ENCODE measurements at places on chromosomes 1 and 21.
A peak's percentile ranks its signal among the peaks of the same experiment; 100 is the strongest.

DNA sequence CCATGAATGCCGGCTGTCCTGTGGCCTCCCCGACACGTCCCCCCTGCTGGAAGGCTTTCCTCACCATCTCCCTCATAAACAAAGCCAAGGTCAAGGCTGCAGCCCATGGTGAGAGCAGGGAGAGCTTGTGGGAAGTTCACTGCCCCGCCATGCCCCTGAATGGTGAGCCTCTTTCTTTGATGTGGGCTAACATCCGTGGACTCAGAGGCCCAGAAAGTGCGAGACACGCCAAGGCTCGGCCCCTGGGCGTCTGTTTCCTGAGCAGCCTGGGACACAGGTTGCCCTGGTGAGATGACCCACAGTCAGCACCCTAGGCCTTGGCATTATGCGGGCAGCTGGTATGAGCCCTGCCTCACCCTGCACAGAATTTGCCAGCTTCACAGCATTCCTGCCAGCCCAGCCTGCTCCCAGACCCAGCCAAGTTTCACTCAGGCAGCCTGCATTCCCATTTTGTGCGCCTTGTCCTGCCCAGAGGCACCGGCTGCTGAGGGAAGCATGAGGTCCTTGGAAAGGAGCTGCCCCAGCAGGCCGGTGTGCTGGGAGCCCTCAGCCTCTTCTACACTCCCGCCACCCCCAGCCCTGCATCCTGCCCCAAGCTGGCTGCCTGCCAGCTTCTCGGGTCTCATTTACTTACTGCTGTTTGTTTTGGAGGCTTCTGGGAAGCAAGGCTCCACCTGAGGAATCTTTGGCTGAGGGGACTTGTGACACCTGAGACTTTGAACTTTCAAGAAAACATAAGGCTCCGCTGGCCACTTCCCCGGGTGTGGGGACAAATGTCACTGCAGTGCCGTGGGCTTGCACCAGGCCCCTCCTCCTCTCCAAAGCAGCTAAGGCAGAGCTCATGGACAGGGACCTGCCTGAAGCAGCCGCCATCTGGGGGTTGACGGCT lies 31.9 kb downstream of the NEK2 start:
- DNase-seq: no peak

GRCh38 chr1:201153474-201154388 lies 543 bp downstream of the TMEM9 start:
- peak; percentile 7 for DNase-seq

GRCh38 chr1:108503062-108503733 lies 53.1 kb downstream of the NBPF6 start:
- DNase-seq: no peak

- DNase-seq: no peak
These were observed 32.5 kb upstream of the CACHD1 start for GRCh38 chr1:64437453-64437852.

- no peak for DNase-seq
These were observed 39.9 kb upstream of the GBP5 start for GRCh38 chr1:89312572-89312971.

Data from stimulated activated CD8-positive, alpha-beta memory T cell treated with anti-CD3 and anti-CD28 coated beads, Interleukin-4, amount 100 ng/mL, for 4 hours (primary cell).